Stimulated activated CD4-positive, alpha-beta T cell treated with anti-CD3 and anti-CD28 coated beads, Interleukin-4, amount 100 ng/mL, for 1 hour (primary cell): ENCODE measurements at places on chromosomes 3 and 15.

GRCh38 chr3:189589179-189589569 is 42.0 kb upstream of the TP63 start:
- no peak for DNase-seq

DNA sequence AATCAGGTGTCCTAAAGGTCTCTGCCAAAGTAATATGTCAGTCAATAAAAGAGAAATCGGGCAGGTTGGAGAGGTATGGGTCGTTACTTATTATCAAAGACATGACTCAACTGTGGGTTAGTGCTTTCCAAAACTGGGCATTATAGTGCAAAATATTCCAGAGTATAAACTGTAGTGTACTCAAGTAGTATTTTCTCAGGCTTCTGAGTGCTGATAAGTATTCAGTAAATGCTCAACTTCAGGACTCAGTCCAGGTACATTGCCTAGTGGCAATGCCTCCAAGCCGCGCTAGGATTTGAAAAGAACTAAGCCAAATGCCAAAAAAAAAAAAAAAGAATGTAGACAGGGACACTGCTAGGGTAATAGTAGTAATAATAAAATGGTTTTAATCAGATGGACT is 233.2 kb downstream of the CPNE4 start:
- DNase-seq = no peak

DNA sequence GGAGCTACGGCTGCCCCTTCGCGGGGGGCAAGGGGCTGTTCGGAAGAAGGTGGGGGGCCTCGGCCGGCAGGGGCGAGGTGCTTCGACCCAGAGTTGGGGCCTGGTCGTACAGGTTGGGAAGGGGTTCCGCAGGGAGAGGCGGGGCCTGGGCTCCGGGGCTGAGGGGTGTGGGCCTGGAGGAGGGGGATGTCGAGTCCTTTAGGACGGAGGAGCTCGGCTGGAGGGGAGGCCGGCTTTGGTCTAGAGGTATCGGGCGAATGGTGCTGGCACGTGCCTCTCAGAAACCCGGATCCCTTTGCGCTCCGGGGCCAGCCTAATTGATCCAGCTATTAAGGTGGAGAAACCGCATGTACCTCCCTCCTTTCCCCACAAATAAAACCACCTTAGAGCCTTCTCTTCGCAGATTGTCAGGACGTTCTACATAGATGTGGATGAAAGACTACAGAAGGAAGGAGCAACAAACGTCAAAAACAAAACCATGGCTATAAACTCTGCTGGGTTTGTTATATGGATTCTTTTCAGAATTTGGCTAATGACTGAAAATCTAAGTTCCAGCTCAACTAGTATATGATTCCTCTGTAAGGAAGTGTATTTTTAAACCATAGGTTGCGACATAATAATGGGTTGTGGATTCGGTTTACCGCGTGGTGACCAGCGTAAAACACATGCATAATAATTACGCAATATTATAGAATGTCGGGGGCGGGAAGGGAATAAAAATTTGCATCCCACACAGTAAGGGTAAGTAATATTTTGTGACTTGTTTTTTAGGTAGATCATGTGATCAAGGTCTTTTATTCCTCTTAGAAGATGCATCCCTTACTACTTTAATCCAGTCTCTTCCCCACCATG is 644 bp upstream of the NGLY1 start:
- DNase-seq = no peak

DNA sequence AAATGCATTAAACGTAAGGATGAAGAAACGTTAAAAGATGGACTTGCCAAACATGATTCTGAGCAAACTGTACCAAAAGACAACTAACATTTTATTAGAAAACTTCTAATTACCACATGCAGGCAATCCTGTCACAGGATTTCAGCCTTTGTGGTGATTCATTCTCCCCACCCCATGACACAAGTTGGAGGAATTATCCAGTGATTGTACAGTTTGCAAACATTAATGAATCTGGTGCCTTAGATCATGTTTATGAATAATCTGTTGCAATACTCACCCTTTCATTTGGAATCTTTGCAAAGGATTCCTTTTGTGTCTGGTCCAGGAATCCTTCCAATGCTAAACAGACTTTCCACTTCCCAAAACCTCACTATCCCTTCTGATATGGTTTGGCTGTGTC is 23.3 kb upstream of the ERC2 start:
- no peak for DNase-seq

DNA sequence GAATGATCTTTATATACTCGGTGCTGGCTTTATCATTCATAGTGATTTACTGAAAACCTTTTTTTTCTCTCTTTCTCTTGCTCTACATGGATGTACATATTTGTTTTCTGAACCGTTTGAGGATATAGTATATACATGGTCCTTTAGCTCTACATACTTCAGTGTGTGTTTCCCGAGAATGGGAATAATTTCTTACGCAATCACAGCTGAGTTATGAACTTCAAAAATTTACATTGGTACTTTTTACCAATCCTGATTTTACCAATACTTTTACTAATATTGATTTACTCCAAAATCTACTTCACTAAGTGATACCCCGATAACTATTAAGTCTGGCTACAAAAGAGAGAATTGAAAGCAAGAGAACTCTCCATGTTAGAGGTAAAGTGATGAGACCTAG is 294.3 kb upstream of the ICE2 start:
- no peak for DNase-seq
